ENCODE measurements at places on chromosomes 1 and 21. TPM values are rescaled to one million over a fixed set of nuclear protein-coding genes. Genes with fewer than 3 reads are reported as not detected.

The KCNJ15 gene
- total RNA-seq, result 2.3 TPM

The CRNN gene
- total RNA-seq, result not detected

The SLC5A3 gene
- total RNA-seq, result 10.9 TPM

The PPIAL4G gene
- total RNA-seq, result not detected

GRCh38 chr1:172533513-172534151, 682 bp downstream of the SUCO start:
- peak; percentile 74 for DNase-seq

GRCh38 chr1:220431554-220432239, 96.2 kb upstream of the MARK1 start:
- no peak for DNase-seq

GRCh38 chr1:63116016-63116415, 206.4 kb upstream of the FOXD3 start:
- DNase-seq, result no peak

GRCh38 chr1:168980656-168981055, 125.8 kb upstream of the ATP1B1 start:
- DNase-seq, result no peak

DNA sequence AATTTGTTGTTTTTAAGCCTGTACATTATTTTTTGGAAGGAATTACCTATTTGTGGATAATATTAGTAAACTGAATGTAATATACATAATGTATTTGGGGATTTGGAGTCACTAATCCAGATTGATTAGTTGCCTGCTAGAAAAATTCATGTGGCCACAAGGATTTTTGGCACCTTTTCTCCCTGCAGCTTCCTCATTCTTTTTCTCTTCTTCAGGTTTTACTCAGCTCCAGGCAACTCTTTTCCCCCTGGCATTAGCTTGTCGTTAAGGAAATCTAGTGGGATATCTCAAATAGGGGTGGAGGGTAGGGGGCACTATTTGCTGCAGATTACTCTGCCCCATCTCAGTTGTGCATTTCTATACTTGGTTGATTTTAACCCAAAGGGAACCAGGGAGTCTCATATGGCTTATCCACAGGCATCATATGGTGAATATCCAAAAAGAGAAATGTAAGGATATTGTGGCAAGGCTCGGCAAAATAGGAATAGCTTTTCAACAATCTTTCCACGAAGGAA, 203.1 kb downstream of the NFIA start:
- DNase-seq, result no peak

DNA sequence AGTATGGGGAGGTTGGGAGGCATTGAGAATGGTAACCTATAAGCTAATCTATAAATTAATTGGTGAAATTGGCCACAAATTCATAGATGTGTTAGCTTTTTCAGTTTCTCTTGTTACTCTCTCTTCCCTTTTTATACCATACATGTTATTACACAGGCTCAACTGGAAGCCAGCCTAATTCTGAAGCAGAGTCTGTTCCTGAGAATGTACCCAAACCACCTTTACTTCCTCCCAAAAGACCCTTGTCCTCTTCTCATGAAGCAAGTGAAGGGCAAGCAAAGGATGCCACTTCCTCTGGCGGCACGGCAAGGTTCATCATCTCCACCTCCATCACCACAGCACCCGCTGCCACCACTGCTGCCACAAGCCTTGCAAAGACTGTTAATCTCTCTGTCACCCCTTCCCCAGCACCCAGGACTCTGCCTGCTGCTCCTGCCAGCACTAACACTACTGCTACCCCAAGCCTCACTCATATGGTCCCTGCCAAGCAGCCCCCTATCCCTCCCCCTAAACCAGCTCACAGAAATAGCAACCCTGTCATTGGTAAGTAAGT, 39.5 kb upstream of the RCC1 start:
- DNase-seq, result no peak

DNA sequence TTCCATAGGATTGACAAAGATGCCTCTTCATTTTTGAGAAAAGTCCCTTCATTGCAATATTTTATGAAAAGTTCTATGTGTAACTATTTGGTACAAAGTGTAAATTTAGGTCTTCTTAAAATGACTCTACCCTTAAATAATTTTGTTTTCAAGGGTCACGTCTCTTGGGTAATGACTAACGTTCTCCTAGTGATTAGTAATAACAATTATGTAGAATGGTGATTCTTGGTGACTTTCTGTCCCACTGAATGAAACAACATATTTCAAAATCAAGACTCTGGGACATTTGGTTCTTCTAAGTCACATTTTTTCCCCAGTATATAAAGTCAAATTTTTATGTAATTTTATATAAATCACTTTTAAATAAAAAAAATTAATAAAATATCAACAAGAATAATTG, 277.5 kb upstream of the ADAMTS5 start:
- DNase-seq, result no peak

GRCh38 chr1:192756847-192757246, 52.0 kb upstream of the RGS2 start:
- DNase-seq, result no peak

GRCh38 chr21:40568807-40569206, 278.2 kb downstream of the DSCAM start:
- DNase-seq, result no peak

DNA sequence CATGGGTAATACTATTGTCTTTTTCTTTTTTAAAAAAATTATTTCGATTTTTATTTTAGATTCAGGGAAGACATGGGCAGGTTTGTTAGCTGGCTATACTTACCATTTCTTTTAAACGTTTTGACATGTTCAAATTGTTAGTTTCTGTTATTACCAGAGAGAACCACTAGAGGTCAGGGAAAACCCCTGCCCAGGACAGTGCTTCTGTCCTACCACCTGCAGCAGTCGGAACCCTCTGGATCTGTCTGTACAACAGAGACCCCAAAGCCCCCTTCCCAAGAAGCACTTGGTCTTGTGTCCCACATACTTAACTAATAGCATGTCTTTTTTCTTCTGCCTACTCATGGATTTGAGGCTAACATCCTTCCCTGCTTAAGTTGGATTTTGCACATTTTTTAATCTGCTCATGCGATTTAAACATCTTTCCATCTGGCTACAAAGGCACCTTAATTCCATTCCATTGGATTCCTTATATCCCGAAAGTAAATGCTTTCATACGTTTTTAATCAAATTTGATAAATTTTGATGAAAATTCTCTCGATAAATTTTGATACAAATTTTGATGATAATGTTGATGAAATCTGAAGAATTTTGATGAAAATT, 10.0 kb upstream of the C1orf115 start:
- DNase-seq, result no peak

GRCh38 chr21:44994047-44994694, 54.3 kb downstream of the SLX9 start:
- DNase-seq, result no peak

GRCh38 chr1:211376807-211377470, 50.3 kb downstream of the TRAF5 start:
- DNase-seq, result no peak

DNA sequence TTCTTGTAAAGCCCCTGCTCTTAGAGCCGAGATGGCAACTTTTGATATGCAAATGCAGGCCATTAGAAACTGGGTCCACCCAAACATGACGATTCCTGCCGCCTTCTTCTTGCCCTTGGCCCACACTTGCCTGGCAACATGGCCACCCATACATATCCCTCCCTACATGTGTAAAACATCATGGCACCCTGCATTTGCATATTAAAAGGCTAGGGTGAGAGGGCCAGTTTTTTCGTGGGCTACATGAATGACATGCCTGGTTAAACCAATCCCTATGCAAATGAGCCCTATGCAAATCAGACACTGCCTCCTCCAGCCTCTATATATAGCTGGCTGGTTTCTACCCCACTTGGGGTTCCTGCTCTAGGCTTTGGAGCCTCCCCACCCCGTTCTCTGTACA, 18.8 kb downstream of the PLA2G2A start:
- no peak for DNase-seq

DNA sequence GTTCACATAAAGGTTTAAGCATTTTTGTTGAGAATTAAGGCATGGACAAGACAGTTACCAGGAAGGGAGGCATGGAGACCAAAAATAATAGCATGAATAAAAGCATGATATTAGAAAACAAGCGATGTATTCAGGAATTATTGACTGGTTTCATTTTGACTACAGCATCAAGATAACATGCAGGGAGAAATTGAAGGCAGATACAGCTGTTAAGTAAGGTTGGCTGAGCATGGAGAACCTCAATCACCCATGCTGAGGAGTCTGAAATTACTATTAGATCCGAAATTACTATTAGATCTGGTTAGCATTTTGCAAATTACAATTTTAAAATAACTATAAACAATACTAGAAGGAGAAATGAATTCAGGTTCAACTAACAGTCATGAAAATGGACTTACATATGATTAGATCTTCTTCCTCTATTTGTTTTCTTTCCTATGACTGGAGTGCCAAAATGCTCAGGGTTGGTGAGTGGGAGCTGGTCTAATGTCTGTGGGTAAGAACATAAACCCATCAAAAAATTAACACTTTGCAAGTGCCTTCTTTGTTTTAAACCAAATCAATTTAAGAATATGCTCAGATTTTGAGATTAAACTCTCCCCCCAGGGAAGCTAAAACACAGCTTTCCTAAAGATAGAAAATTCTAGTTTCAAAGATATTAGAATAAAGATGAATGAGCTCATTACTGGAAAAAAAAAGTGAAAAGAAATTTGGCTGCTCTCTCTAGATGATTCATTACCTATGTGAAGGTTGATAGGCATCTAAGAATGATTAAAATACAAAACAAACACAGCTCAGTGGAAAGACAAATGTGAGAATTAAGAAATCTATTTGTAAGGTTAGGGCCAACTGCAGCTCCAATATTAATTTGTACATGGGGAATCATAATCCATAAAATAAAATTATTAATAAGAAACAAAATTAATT, 81.7 kb downstream of the ARID4B start:
- DNase-seq, result no peak

Measured in posterior vena cava (tissue), 2 donors.